ENCODE measurements at places on chromosomes 12 and 14.
A peak's percentile ranks its signal among the peaks of the same experiment; 100 is the strongest.

- DNase-seq: peak; percentile 43
These were observed 52.5 kb downstream of the BEGAIN start for GRCh38 chr14:100534528-100535286.

- no peak for DNase-seq
These were observed 430.2 kb upstream of the SEL1L start for GRCh38 chr14:81963846-81964245.

GRCh38 chr14:50875359-50876070, 3.7 kb downstream of the ABHD12B start:
- no peak for DNase-seq

- no peak for DNase-seq
These were observed 87.1 kb downstream of the VEZT start for GRCh38 chr12:95304673-95305198.

- peak; percentile 79 for DNase-seq
These were observed 17.0 kb downstream of the NCOR2 start for GRCh38 chr12:124550123-124551089.

DNA sequence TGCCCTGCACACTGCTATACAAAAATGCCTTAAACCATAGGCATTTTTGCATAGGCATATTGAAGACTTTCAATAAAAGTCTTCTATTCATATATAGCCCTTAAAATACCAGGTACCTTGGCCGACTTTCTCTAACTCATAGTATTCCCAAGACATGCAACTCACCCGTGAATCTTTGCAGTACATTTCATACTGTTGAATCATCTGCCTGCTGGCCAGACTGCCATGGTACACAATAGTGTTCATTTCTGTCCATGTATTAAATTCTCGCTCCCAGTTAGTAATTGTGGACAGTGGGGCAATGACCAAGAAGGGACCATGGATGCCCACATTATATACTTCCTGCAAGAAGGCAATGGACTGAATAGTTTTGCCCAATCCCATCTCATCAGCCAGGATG, 24.3 kb upstream of the SUPT16H start:
- DNase-seq: no peak
